ENCODE measurements at places on chromosomes 3 and 15.

DNA sequence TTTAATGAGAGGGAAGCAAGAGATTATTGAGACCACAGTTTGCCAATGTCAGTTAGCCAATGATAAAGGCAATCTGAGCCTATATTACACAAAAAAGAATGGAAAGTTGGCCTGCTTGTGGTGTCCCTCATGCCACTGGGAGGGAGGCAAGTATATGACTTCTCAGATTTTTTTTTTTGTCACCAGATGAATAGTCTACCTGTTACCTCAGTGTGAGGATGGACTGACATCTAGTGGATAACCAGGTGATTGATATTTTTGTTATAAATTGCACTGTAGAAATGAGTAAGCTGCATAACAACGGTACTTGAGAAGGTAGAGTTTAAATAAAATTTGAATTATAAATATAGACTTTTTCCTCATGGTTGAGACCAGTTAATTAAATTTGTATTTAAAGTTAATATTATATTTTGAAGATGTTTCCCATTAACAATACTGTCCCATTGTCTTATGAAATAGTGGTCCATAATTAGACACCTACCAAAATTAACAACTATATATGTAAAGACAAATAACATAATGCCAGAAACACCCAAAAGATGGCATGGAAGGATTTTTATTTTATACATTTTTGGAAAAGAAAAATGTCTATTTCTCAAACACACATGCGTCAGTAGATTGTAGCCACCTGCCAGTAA lies 237.8 kb upstream of the GADL1 start:
- DNase-seq: no peak

DNA sequence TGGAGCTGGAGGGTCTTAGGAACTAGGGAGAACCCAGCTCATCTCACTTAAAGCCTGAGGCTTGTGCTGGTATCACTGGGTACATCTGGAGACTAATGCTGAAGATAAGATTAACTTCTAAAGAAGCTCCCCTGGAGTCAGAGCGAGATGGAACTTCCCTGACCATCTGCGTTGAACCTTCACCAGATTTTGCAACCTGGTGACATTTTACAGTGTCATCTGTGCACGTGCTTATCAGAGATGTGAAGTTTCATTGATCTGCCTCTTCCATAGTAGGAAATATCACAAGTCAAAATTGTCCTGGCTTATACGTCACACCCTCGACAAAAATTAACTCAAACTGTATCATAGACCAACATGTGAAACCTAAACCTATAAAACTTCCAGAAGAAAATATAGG lies 395.5 kb downstream of the SHQ1 start:
- no peak for DNase-seq

DNA sequence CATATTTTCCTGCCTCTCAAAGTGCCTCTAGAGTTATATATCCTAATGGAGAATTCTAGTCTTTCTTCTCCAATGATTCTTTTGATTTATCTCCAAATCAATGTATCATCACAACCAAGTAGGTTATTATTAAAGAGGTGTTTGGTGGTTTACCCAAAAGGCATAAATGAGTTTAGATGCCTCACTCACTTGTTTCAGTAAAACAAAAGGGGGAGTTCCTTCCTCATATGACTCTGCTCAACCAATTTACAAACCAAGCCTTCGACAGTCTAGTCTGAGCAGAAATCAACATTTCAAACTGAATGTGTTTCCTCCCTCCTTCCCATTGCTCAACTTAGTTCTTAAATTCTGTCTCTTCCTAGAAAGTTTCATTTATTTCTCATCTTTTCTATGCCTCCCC lies 116.5 kb downstream of the TNIK start:
- DNase-seq: no peak

- no peak for DNase-seq
Measured at GRCh38 chr3:70824078-70824477, 511.6 kb upstream of the MDFIC2 start.

DNA sequence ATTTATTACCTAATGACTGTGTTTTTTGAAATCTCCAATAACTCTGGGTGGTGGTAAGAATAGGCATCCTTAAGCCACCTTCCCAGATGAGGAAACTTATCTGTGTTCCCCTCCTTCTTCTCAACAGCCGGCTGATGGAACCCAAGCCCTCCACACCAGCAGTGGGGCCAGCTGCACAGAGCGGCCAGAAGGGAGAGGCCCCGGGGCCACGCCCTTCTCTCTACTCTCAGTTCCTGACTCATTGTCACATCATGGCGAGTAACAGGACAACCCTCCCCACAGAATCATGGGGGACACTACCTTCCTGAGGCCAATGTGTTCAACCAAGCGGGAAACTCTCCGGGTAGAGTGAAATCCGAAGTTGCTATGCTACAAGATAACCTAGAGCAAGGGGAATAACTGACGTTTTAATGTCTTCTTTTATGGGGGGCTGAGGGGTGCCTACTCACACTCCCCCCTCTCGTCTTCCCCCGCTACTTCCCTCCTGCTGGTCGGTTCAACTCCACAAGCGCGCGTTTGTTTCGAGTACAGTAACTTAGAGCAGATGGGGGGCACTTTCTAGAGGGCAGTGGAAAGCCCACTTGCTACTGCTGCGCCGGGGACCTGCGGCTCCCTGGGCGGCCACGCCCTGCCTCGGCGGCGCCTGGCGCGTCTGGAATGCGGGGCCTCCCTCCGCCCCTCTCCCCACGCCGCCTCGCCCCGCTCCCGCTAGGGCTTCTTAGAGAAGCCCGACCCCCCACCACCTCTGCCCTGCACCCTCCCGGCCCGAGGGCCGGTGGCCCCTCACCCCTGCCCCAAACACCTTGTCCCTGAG lies 621 bp downstream of the ANXA2 start:
- DNase-seq: peak; percentile 16

DNA sequence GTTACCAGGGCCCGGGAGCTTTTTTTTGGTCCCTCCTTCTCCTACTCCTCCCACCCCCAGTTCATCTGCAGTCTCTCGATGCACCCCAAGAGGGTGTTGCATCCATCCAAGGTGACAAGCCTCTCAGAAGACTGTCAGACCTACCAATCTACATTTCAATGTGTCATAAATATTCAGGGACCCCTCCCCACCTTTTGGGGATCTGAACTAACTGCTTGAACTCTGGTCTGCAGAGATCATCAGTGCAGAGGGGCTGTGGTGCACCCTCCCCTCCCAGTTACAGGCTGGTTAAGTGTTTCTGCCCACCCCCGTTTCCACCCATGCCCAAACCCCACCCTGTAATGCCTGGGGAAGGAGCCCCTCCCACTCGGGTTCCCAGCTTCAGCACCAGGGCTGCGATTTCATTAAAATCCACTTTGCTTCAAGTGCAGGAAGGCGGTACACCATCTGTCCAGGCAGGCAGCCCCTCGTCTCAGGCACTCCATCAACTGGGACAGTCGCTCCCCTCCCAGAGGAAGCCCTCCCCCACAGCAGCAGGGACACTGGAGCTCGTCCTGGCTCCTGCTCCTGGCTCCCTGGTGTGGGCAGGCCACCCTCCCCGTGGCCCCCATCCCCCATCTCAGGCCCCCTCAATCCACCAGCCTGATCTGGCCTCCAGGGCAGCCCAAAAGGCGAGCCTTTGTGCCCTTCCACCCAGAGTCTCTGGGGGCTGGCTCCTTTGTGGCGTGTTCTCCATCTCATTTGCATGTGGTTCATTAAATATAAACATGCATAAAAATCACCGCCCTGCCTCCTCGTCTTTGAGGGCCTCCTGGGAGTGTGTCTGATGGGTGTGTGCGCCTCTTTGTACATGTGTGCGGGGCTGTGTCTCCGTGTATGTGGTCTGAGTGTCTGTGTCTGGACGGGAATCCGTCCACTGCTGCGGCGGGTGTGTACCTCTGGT lies 32.3 kb downstream of the RNU5B-1 start:
- no peak for DNase-seq

DNA sequence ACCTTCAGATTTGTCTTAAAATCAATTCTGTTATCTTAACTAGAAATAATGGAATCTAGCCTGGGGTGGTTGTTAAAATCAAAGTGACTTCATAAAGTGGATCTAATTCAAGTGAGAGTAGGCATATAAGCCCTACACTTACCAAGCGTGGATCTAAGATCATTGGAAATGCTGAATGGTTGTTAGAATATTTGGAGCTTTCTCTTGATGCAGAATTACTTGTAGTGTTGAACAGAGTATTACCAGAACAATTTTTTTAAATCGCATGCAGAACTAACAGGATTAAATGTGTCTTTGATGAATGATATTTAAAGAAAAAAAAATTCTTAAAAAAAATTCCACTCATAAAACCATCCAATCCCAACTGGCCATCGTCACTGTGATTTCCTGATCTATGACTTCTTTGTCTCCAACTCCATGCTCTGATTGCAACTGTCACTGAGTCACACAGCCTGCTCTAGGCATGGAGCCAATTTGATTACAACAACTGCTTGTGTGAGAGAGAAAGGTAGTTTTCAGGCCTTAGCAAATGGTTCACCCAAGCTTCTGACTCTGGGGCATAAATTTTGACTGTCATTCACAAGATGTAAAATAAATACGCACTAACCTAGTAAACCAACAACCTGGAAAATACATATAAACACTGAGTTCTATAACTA lies 25.9 kb upstream of the SPRED1 start:
- no peak for DNase-seq

DNA sequence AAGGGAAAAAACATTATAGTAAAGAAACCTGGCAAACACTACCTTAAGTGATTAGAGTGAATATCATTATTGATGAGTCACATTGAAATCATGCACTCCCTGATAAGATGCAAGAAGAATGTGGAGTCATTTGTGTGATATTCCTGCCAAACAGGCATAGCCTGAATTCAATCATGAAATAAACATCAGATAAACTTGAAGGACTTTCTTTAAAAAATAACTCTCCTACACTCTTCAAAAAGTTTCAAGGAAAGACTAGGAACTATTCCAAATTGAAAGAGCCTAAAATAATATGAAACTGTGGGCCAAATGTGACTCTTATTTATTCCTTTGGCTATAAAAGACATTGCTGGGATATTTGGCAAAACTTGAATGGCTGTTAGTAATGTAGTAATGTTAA lies 625.7 kb upstream of the LMCD1 start:
- no peak for DNase-seq

GRCh38 chr3:171591070-171591469 lies 130.9 kb upstream of the TNIK start:
- DNase-seq: no peak

GRCh38 chr3:186882150-186882524 lies 39.6 kb downstream of the ADIPOQ start:
- DNase-seq: no peak

DNA sequence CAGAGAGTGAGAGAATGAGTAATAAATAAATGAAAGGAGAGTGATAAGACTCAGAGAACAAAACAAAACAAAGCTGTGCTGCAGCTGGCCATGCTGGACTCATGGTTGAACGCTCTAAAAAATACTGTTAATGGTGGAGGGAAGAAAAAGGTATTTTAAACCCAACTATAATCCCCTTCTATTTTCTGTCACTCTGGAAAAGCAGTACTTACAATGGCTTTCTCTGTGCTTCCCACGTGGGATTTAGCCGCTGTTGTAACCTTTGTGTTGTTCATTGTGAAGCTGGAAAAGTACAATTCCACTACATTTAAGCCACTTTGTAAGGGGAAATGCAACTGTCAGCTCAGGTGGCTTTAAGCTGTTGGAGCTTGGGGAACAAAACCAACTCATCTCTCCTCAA lies 917.7 kb downstream of the IGSF11 start:
- no peak for DNase-seq

- DNase-seq: no peak
Measured at GRCh38 chr3:152281133-152281713, 12.5 kb downstream of the MBNL1 start.

- DNase-seq: no peak
Measured at GRCh38 chr15:78992416-78993256, 47.8 kb upstream of the CTSH start.

GRCh38 chr15:86840996-86841395 lies 761.3 kb downstream of the AGBL1 start:
- no peak for DNase-seq

- no peak for DNase-seq
Measured at GRCh38 chr3:25817107-25817506, 27.2 kb downstream of the OXSM start.

- DNase-seq: no peak
Measured at GRCh38 chr3:71067977-71068654, 515.4 kb downstream of the FOXP1 start.

DNA sequence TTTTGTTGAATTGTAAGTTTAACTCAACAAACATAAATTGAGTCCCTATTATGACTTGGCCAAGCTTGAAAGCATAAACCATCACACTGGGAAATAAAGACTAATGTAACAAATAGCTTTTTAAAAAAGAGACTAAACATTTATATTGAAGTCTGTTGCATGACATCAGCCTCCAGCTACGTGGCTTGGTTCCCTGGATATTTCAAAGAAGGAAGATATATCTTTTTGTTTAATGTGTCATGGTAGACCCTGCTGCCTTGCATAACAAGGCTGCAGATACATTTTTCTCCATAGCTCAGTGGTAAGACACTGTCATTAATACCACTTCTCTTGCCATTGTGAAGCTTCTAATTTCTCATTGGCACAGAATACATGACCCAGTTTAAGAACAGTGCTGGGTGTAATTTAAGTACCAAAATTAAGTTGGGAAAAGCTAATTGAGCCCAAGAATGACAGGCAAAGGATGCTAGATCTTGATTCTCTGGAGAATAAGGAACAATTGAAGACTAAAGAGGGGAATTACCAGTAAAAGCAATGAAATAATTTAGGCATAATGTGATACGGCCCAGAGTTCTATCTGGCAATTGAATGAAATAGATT lies 14.0 kb downstream of the RCN2 start:
- no peak for DNase-seq

DNA sequence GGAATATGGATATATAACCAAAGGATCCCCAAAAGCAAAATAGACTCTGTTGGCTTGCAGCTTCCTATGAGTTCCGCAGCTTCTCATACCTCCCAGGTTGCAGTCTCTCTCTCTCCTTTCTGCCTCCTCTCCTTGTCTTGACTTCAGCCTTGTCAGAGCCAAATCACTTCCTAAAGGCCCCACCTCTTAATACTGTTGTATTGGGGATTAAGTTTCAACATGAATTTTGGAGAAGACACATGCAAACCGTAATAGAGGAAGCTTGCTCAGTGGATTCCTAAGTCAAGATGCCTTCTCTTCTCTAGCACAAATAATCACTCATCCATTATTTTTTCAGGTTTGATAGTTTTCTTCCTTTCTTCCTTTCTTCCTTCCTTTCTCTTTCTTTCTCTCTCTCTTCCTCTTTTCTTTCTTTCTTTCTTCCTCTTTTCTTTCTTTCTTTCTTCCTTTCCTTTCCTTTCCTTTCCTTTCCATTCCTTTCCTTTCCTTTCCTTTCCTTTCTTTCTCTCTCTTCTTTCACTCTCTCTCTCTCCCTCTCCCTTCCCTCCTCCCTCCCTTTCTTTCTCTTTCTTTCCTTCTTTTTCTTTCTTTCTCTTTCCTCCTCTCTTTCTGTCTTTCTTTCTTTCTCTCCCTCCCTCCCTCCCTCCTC lies 411.3 kb upstream of the TPM1 start:
- DNase-seq: no peak

DNA sequence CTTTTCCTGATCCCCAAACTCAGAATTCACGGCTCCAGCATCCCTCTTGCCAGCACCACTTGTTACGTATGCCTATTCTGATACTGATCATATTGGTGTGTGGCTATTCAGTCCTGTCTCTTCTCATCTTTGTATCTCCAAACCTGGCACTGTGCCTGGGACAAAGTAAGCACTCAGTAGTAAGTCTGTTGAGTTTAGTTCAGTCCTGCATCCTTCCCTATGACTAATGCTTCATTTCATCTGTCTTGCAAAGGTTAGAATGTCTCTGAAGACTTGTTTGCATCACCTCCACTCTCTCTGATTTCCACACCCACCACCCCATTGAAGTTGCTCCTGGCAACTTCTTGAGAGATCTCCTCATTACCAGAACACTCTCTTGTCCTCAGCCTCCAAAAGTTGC lies 80.3 kb downstream of the HMG20A start:
- DNase-seq: no peak

GRCh38 chr15:67082007-67082536 lies 16.7 kb downstream of the SMAD3 start:
- DNase-seq: peak; percentile 43
